ENCODE measurements at places on chromosomes 12 and 14.

DNA sequence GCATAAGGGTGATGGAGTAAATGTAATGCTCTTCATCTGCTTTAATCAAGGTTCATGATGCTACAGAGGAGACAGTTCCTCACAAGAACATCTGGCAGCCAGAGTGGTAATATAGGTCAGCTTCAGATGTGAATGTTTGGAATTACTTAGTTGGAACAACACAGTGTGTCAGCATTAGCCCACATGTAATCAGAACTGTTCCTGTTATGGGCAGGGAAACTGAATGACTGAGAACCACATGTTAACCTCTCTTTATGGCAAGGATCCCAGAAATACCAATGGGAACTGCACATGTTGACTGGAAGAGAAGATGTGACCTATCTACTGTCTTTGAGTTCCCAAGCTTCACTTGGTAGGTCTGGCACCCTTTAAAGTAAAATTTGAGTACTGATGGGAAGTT is 390.1 kb upstream of the PDE3A start:
- DNase-seq = no peak

GRCh38 chr14:87102811-87103378 is 890.1 kb downstream of the GALC start:
- DNase-seq = no peak

- no peak for DNase-seq
Measured at GRCh38 chr14:103520269-103520656, 2.4 kb downstream of the CKB start.

DNA sequence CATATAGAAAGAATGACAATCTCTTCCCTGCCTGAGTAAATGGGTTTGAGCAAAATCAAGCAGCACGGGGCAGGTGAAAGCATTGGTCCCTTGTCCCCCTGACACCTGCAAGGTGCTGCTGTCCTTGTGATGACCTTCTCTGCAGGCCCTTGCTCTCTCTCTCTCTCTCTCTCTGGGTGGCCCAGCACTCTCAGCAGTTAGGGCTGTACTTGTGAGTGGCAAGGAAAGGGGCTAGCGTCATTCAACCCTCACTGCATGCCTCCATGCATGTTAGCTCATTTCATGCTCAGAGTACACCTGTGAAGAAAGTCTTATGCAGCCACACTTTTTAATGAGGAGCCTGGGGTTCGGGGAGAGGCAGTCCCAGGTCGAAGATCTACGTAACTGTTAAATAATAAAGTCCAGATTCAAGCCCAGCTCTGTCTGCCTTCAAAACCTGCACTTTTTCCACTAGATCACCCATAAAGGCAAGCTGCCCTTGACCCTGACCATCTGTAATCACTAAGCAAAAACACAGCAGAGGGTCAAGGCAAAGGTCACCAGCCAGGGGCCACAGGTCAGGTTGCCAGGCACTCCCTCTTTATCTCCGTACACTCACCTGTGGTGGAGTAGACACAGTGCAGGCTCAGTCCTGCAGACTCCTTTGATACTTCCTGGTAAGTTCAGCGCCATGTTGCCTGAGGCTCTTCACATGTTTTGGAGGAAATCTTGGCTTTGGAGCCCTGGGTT is 44.9 kb upstream of the CLMN start:
- no peak for DNase-seq
